ENCODE measurements at places on chromosomes 16 and 17.

DNA sequence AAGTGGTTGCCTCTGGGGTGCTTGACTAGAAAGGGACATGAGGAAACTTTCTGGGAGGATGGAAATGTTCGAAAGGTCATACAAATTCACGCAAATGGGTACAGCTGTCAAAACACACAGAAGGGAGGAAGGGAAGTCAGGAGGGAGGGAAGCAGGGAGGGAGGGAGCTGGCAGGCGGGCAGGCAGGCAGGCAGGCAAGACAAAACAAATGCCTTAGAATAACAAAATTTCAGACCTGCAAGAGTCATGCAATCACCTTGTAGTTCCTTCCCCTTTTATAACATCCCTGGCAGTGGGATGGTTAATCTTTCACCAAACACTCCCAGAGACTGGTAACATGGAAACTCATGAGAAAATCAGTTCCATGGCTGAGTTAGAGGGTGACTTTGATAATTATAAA is 189.2 kb downstream of the STX8 start:
- no peak for DNase-seq

- DNase-seq: no peak
Measured at GRCh38 chr17:36627101-36627500, 25.7 kb downstream of the MRM1 start.

- DNase-seq: no peak
Measured at GRCh38 chr16:53449816-53450517, 15.7 kb downstream of the RBL2 start.

GRCh38 chr16:27924411-27925118 is 138.9 kb downstream of the GSG1L start:
- no peak for DNase-seq

DNA sequence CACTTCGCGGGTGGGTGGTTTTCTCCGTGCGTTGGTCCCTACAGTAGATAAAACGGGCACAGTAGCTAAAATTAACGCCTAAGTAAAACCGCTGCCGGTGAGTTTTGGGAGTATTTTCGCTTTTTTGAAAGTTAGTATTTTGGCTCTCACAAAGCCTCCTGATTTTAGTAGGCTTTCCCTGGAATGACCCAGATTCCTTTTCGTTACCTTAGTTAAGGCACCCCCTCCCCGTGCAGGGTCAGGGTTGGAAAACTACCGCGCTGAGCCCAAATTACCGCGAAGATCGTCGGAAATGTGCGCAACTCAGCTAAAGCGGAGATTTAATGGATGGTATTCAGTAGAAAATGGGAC is 28.3 kb upstream of the ST6GALNAC1 start:
- no peak for DNase-seq

- peak; percentile 21 for DNase-seq
Measured at GRCh38 chr16:77896415-77897128, 108.2 kb downstream of the VAT1L start.

- no peak for DNase-seq
Measured at GRCh38 chr17:35447499-35447898, 1.1 kb downstream of the SLFN13 start.

- DNase-seq: no peak
Measured at GRCh38 chr16:19127205-19127604, 13.4 kb downstream of the ITPRIPL2 start.

GRCh38 chr17:28372203-28372944 is 880 bp downstream of the SARM1 start:
- peak; percentile 49 for DNase-seq

- no peak for DNase-seq
Measured at GRCh38 chr16:55839115-55839514, 6.2 kb upstream of the CES1 start.

DNA sequence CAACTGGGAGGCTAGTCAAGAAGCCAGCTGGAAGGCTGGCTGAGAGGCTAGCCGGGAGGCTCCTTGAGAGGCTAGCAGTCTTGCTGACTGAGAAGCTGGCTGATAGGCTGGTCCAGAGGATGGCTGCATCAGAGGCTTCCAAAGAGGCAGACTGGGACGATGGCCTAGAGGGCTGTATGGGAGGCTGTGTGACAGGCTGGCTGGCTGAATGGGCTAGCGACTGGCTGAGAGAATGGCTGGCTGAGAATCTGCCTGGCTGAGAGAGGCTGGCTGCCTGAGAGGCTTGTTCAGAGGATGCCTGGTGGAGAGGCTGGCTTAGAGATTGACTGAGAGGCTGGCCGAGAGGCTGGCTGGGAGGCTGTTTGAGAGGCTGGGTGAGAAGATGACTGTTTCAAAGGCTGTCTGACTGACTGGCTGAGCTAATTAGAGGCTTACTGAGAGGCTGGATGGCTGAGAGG is 34.8 kb upstream of the ACSM2B start:
- DNase-seq: no peak

DNA sequence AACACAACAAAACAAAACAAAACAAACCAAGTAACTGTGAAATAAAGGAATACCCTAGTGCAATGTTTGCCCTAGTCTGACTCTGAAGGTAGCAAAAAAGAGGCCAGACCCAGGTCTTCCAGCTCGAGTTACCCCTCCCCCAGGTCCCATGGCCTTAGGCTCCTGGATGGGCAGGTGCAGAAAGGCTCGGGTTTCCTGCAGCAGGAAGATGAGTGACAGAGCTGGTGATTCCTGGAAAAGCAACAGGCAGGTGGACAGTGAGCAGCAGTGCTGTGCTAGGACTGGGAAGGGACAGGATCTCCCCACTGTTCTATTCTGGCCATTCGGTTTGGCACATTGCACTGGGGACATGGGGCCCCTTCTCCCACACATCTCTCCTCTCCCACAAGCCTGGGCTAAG is 42.9 kb upstream of the MRTFB start:
- DNase-seq: no peak

DNA sequence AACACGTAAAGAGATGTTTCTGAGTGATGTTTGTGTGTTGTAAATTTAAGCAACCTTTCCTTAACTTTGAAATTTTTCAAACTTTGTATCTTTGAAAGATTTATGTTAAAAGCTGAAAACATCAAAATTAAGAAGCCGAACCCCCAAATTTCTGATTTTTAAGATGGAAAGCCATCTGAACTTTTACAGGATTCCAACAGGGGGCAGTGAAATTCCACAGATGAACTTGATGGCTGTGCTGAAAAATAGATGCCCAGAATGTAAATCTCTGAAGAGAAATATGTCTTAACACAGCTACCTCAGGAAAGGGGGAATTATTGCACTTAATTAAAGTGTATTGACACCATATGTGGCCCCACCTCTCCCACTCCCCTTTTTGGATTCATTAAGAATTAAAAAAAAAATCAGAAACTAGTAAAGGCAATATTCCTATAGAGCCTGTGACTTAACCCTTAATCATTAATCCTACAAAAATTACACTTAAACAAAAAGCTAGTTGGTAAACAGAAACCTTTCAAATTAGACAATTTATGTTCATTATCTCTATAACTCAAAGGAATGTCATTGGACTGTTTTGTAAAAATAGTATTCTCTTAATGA is 597.9 kb downstream of the KCNJ2 start:
- peak; percentile 44 for DNase-seq

- no peak for DNase-seq
Measured at GRCh38 chr16:18836702-18837101, 35.4 kb upstream of the ARL6IP1 start.

DNA sequence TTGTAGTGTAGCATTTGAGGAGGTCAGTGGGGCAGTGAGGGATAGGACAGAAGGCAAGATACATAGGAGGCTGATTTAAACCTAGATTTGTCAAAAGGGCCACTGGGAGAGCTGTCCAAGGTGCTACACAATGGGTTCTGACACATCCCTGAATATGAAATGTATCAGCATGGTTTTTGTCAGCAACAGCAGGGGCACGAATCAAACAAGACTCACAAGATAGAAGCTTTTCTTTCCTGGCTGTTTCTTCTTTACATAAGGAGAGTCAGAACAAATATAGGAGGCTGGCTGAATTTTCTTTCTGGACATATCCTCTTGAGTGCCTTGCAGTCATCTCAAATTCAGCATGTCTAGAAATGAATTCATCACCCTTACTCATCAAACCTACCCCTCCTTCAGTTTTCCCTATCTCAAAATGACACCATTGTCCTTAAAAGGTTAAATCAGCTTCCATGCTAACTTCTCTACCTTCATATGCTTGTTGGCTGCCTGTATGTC is 130.5 kb downstream of the NPIPB5 start:
- DNase-seq: peak; percentile 50

GRCh38 chr17:38429476-38430100 is 1.3 kb downstream of the ARHGAP23 start:
- no peak for DNase-seq

DNA sequence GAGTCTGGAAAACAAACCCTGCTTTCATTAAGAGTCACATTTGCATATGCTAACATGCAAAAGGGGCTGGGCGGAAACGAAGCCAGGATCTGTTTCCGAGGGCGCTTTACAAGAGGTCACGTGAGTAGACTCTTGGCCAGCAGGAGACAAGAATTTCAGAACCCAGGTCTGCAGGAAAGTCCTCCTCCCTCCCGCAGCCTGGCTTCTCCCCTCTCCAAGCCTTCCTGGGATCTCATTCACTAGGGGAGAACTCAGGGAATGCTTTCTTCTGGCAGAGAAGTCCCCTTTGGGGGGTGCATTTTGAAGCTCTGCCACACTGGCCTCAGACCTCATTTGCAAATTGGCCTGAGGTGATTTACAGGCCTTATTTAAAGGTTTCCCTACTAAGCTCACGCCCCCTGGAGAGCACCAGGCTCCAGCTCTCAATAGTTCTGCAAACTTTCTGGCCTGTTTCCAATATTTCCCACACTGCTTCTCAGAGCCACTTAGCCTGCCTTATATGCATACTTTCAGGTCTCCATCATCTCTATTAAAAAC is 57.2 kb upstream of the CACNG5 start:
- DNase-seq: peak; percentile 48

DNA sequence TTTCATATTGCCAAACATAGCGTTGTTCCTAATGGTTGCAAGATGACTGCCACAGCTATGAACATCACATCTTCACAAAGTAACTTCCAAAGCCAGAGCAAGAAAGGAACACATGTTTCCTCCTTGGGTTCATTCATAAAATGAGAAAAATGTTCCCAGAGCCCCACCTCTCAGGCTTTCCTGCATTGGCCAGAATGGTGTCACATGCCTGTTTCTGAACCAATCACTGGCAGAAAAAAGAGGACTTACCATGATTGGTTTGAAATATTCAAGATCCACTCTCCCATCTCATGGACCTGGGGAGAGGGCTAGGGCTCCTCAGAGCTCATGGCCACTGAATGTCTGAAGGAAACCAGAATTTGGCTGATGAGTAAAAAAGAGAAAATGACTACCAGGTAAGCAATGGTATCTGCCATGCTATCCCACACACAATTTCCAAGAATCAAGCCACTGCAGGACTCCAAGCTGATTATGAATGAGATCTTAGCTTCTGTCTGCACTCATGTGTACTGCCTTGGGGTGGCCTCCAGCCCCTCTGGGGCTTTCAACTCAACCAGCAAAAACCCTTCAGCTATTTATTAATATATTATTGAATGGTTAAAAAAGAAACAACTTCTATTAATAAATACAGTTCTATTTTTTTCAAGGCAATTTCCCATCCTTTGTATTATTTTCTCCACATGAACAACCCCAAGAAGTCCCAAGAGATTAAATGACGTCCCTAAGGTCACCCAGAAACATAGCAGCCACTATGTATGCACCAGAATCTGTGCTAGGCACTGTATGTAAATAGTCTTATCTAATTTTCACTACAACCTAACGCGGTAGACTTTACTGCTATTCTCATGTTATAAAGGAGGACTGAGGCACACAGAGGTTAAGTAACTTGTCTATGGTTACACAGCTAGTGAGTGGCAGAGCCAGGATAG is 61.4 kb upstream of the TMC5 start:
- DNase-seq: no peak

- no peak for DNase-seq
Measured at GRCh38 chr17:66994361-66994760, 29.9 kb downstream of the CACNG4 start.

DNA sequence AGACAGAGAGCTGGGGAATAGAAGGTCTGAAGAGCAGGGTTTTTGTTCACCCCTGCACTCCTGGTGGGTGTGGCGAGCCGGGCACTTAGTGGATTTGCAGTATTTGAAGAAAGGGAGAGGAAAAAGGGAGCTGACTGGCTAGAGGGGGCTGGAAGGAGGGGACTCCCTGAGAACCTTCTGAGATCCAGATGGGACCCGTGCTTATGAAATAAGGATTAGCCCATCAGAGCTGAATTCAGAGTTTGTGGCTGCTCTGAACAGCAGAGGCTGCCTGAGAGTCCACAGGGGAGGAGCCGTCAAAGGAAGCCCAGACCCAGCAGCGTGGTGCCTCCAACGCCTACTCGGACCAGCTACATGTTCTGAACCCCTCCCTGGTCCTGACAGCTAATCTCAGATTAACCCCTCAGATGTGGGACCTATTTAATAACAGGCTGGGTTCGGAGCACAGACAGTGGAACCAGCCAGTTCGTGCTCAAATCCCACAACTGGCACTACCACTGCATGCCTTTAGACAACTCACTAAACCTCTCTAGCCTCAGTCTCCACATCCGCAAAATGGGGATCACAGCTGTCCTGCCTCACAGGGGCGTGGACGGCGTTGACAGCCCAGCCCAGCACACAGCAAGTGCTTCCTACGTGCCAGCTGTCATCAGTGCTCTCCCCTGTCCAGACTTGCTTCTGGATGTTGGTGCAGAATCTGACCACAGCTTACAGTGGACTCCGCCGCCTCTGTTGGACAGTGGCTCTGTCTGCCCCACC is 70.6 kb downstream of the DYNLRB2 start:
- DNase-seq: no peak

DNA sequence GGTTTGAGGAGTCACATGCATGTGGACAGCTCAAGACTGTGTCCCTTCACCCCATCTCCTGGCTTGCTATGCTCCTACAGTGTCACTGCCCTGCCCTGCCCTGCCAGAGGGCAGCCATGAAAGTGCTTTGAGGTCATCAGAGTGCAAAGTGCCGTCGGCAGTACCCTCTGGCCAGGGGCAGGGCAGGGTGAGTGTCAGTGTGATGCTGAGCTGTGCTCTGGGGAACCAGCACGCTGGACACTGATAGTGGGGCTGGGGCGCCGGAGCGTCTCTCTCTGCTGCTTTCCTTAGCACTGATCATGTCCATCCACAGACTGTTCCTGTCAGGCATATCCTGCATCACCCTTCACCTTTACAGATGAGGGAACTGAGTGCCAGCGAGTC is 1.6 kb upstream of the SPATA32 start:
- DNase-seq: peak; percentile 11

GRCh38 chr16:75239542-75240122 is 11.8 kb downstream of the BCAR1 start:
- no peak for DNase-seq

GRCh38 chr16:65816556-65816955 is 549.9 kb upstream of the CDH5 start:
- DNase-seq: no peak

DNA sequence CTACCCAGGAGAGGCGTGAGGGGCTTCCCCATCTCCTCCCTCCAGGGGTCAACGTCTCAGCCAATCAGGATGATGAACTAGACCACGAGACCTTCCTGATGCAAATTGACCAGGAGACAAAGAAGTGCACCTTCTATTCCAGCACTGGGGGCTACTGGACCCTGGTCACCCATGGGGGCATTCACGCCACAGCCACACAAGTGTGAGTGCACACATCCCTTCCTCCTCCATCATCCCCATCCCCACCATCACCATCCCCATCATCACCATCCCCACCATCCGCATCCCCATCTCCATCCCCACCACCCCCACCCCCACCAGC is 6.8 kb downstream of the FSCN2 start:
- no peak for DNase-seq

GRCh38 chr17:20281860-20282259 is 185.5 kb downstream of the LGALS9B start:
- no peak for DNase-seq
